ENCODE measurements at places on chromosomes 13 and 19.

DNA sequence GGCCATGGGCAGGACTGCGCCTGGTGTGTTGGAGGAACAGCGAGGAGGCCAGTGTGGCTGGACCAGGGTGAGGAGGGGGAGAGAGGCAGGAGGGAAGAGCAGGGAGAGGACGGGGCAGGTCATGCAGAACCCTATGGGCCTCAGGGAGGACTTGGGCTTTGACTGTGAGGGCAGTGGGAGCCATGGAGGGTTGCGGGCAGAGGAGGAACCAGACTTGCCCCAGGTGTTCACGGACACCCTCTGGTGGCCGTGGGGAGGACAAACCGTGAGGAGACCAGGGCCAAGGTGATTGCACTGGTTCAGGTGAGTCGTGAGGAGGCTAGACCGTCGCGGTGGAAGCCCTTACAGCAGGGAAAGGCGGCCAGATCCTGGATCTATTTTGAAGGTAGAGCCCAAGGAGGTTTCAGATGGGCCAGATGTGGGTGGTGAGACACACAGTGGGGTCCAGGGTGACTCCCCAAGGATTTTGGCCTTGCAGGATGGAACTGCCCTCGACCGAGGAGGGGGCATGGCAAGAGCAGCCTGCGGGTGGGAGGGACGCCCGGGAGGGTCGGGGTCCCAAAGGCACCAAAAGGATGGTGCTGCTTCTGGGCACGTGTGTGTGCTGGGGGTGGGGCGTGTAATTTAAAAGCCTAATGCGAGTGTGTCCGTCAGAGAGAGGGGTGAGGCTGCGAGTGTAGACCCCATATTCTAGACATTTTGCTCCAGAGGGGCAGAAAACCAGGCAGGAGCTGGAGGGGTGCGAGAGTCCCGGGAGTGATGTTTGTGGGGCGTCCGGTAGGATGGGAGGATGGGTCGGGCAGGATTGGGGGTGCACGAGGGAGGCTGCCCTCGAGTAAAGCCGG is 2.7 kb upstream of the REXO1 start:
- no peak for DNase-seq

- DNase-seq: no peak
Measured at GRCh38 chr19:30362156-30362754, 9.9 kb upstream of the ZNF536 start.

DNA sequence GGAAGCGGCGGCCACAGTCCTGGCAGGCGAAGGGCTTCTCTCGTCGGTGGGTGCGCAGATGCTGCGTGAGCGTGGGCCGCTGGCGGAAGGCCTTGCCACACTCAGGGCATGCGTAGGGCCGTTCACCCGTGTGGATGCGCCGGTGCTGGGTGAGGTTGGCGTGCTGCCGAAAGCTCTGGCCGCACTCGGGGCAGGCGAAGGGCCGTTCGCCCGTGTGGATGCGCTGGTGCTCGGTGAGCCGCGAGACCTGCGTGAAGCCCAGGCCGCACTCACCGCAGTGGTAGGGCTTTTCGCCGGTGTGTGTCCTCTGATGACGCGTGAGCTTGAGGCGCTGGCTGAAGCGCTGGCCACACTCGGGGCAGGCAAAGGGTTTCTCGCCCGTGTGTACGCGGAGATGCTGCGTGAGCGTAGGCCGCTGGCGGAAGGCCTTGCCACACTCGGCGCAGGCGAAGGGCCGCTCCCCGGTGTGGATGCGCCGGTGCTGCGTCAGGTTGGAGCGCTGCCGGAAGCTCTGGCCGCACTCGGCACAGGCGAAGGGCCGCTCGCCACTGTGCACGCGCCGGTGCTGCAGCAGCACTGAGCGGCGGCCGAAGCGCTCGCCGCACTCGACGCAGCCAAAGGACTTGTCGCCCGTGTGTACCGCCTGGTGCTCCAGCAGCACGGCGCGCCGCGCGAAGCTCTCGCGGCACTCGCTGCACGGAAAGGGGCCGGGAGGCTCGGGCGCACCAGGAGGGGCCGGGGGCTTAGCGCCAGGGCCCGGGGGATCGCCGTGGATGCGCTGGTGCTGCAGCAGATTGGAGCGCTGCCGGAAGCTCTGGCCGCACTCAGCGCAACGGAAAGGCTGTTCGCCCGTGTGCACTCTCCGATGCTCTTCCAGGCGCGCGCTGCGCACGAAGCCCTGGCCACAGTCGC is 4.0 kb upstream of the UBE2M start:
- DNase-seq: peak; percentile 85

DNA sequence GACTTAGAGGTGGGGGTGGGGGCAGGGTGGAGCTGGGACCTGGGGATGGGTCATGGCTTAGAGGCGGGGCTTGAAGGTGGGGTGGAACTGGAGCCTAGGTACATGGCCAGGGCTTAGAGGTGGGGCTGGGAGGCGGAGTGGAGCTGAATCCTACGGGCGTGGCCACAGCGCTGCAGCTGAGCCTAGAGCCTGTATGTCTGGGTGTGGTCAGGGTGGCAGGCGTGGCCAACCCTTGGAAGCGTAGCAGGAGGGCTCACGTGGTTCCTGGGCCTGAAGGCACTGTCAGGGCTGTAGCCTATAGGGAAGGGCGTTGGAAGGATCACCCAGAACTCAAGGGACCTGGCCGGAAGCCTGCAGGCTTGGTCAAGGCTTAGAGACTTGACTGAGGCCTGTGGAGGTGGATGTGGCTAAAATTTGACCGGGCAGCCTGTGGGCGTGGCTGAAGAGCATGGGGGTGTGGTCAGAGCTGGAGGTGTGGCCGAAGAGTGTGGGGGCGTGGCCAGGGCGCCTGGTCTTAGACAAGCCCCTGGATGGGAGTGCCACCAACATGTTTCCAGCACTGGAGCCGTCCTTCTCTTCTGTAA is 24.3 kb downstream of the COLGALT1 start:
- DNase-seq: peak; percentile 75

DNA sequence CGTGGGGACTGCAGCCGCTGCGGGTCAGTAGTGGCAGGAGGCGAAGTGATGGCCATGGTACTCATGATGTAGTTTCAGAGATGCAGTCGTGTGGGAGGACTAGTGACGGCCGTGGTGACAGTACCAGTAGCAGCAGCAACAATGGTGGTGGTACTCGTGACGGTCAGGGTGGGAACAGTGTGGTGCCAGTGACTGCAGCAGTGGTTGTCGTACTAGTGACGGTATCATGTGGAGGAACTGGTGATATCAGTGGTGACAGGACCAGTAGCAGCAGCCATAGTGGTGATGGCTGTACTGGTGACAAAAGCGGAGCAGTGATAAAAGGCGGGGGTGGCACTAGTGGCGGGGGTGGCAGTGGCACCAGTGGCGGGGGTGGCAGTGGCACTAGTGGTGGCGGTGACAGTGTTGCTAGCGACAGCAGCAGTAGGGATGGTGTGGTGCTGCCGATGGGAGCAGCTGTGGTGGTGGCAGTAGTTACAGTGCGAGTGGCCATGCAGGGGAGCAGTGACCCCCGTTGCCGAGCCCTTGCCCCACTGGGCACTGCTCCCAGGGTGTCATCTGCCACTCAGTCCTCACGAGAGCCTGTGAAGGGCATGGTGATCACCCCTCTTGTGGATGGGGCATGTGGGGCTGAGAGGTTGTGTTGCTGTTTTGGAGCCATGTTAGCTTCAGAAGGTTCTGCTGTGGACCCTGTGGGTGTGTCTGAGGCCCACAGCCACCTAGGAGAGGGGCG is 22.7 kb downstream of the ADPRHL1 start:
- no peak for DNase-seq

- DNase-seq: no peak
Measured at GRCh38 chr19:14972676-14973075, 7.0 kb downstream of the SLC1A6 start.

GRCh38 chr19:2474232-2475017 is 1.5 kb upstream of the GADD45B start:
- DNase-seq: peak; percentile 90
